ENCODE measurements at places on chromosomes 11 and 22. TPM values are rescaled to one million over a fixed set of nuclear protein-coding genes. Genes with fewer than 3 reads are reported as not detected.

Gene UBE4A
- total RNA-seq = 49.8 TPM

Gene NPTXR
- 4.7 TPM for total RNA-seq

DNA sequence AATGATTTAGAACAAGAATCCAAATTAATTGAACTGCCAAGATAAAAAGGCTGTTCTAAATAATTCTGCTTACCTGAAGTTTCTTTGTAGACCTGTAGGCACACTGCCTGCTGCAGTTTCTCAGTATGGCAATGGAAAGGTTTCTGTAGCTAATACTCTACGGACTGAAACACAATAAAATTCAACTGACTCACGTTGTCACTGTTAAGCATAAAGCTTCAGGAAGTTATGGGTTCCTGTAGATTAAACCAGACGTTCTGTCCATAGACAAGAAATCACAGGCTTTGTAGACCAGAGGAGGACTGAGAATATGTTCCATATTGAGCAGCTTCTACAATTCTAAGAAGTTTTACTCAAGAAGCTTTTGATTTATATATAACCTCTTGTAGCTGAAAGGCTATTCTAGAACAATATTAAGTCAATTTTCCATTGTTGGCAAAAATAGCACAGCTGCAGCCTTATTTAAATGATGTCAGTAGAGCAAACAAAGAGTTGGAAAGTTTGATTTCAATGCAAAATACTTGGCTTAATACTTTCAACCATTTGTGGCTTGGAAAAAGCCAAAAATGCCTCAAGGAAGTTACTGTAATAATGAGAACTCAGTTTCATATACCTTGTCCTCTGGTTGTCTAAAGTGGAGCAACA, at the start of gene GLYATL2:
TSS of gene GLYATL2 (minus strand) at position 344 of the 645 bp plus-strand sequence. CDS start 5,092 bp downstream, outside the sequence.
- DNase-seq = no peak

DNA sequence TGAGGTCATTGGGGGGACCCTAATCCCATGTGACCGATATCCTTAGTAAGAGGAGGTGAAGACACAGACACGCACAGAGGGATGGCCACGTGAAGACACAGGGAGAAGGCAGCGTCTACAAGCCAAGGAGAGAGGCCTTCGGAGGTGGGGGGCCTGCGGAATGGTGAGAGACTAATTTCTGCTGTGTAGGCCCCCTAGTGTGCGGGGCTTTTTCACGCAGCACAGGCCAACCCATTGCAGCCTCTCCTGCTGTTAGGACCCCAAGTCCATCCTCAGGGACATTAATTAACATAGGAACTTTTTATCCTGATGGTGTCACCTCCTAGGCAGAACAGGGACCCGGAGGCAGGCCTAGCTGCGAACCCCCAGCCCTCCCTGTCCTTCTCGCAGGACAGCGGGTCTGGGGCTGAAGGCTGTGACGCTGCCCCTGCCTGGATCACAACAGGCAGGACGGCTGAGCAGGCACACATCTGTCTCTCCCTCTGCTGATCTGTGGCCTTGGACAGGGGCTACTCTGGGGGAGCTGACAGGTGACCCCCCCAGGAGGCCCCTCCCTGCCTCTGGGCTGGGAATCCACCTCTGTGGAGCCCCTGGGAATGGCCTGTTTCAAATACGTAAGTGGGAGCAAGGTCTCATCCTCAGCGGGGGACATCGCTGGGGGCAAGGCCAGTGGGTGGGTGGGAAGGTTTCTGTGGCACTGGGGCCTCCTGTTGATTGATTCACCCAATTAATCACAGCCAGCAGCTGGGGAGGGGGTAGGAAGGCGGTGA, 7.9 kb downstream of the ASCL2 start:
- no peak for DNase-seq

DNA sequence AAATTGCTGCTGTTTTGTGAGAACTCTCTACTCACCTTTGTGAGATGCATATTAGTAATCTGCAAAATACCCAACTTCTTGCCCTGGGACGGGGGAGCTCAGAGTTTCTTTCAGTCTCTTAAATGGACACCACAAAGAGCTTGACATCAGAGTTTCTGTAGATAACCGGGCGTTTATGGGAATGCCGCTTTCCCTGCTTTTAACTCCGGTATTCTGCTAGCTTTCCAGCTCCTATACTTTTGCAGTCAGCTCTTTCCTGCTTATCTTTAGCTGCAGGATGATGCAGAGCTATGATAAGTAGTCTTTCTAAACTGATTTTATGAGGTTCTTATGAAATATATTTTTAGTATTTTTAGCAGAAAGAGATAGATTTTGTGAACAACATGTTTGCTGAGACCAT, 154.6 kb upstream of the SORL1-AS1 start:
- DNase-seq = no peak

GRCh38 chr11:97359016-97359415, 969.2 kb downstream of the JRKL start:
- no peak for DNase-seq

DNA sequence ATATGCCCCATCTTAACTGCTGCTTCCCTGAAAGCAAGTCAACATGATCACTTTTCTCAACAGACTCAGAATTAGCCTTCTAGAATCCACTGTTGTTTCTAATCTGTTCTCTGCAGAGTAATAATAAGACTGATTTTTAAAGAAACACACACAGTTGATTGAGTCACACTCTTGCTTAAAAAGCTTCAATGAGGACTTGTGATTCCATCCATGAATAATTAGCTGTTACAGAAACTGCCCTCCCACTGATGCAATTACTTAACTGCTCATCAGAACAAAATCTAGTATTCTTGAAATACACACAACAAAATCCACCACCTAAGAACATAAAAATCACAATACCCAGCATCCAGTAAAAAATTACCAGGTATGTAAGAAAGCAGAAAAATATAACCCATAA, 100.5 kb upstream of the TIMP3 start:
- DNase-seq = no peak

- DNase-seq = no peak
Observed at GRCh38 chr11:495537-495931, 11.5 kb downstream of the RNH1 start.

GRCh38 chr22:32706149-32706548, 95.4 kb upstream of the TIMP3 start:
- DNase-seq = no peak

DNA sequence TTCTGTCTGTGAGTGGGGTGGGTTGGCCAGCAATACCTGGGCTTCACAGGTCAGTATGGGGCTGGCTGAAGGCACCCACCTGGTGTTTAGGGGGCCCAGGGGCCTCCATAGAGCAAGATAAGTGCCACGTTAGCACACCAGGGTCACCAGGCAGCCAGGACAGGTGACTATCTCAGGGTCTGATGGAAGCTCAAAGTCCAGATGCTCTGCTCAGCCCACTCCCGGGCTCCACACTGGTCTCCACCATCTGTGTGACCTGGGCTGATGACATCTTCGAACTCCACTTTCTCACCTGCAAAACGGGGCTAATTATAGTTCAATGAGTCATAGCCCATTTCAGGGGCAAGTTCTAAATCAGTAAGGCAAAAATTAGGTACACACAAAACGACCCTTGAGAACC, 39.4 kb upstream of the PRDM11 start:
- DNase-seq = no peak

Data from progenitor cell of endocrine pancreas (in vitro differentiated cells).